Stimulated activated CD8-positive, alpha-beta memory T cell treated with anti-CD3 and anti-CD28 coated beads, Interleukin-7, amount 100 ng/mL, for 1 hour (primary cell): ENCODE measurements at places on chromosomes 3 and 15.

GRCh38 chr3:48141604-48142137 is 46.5 kb downstream of the CDC25A start:
- no peak for DNase-seq

DNA sequence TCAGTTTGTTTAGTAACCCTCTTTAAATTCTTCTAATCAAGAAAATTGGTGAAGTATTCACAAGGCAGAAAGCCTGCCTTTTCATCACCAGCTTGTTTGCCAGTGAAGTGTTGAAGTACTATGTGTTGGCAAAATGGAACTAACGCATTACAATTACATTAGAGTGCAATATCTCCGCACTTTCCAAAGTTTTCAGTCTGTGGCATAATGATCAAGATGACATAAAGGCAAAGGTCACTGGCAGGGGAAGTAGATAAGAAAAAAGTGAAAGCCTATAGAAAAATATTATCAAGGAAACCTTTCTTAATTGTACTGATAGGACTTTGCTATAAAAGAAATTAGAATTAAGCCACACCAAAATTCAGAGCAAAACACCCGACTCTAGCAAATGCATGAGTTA is 25.0 kb upstream of the TM4SF1 start:
- DNase-seq, result no peak

GRCh38 chr3:119873646-119874045 is 91.7 kb downstream of the NR1I2 start:
- no peak for DNase-seq

DNA sequence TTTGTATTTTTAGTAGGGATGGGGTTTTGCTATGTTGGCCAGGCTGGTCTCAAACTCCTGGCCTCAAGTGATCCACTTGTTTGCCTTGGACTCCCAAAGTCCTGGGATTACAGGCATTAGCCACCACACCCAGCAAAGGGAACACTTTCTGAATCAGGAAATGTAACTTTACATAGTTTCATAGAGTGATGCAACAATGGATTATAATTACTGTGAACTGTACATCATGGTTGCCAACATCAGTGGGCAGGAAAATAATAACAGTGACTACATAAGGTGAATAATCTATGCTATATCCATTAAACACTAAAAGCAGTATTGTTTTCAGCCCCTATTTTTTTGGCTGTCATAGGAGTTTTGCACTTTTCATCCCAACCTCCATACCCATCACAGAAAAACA is 5.0 kb upstream of the KPNA1 start:
- no peak for DNase-seq

- DNase-seq, result no peak
These were observed 21.3 kb downstream of the TRANK1 start for GRCh38 chr3:36923523-36923943.
